ENCODE measurements at places on chromosomes 7 and 10.

DNA sequence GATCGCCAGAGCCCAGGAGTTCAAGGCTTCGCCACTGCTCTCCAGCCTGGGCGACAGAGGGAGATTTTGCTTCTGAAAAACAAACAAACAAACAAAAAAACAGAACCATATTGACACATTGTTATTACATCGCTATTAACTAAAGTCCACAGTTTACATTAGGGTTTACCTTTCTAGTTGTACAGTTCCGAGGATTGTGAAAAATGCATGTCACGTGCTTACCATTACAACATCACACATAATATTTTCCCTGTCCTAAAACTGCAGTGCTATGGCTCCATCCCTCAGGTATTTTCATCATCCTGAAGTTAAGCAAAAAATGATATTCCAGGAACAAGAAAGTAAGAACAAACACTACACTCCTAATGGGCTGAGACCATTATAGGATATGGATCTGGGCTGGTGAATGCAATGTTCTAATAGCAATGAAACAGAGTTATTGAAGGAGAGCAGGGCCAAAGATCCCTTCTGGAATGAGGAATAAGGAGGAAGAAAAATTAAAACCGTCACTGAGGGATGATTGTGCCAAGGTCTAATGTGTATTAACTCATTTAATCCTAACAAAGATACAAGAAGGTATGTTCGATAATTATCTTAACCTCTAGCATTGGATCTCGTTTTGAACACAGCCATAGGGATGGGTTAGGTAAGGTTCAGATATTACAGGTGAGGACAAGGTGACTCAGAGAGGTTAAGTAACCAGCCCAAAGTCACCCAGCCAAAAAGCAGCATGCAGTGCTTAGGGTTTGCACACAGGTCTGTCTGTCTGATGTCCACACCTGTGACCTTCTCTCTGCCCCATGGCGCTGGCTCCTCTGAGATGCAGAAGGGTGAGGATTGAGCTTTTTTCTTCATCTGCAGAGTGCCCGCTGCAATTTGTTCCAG is 14.0 kb upstream of the CUX1 start:
- no peak for DNase-seq

DNA sequence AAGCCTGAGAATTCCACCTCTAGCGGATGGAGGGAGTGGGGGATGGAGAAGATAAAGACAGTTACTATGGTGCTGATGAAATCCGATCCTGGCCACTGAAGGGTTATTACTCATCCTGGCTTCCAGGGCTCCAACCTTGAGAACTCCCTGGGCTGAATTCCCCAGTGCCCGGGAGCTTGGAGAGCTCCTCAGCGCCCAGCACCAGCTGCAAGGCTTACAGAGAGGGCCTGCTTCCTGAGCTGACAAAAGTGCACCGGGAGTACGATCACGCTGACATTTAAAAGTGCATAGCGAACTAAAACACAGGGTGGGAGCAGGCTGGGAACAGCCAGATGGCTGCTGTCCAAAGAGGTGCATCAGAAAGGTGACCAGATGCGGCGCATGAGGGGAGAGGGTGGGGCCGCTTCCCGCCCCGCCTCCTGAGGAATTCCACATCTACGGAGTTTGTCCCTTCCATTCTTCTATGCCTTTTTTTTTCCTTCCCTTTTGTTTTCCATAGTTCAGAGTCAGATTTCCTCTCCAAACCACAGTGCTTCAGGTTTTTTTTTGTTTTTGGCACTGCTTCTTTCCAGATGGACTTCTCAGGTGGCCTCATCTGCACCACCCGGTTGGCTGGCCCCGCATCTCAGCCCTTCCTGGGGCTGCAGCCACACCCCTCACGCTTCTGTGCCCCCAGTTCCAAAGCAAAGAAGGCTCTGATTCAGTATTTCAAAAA is 62.4 kb upstream of the MKRN1 start:
- peak; percentile 76 for DNase-seq

GRCh38 chr7:76054123-76055120 is 6.5 kb downstream of the MDH2 start:
- DNase-seq: no peak

DNA sequence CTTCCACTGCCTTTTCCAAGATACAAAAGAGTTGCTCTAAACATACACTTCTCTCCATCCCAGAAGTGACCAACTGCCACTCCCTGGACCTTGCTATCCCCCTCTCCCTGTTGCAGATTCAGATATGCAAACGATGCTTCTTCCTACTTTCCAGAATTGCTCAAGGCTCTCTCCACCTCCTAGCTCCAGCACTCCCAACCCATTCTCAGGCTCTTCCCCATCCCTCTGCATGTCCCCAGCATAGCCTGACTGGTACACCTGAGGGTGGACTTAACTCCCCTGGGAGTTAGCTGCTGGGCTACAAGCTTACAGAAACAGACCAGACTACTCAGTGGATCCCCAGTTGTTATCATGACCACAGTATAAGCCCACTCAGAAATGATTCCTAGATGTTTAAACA is 27.6 kb downstream of the MKRN1 start:
- no peak for DNase-seq

GRCh38 chr7:90968871-90969270 is 295.4 kb upstream of the FZD1 start:
- DNase-seq: no peak

DNA sequence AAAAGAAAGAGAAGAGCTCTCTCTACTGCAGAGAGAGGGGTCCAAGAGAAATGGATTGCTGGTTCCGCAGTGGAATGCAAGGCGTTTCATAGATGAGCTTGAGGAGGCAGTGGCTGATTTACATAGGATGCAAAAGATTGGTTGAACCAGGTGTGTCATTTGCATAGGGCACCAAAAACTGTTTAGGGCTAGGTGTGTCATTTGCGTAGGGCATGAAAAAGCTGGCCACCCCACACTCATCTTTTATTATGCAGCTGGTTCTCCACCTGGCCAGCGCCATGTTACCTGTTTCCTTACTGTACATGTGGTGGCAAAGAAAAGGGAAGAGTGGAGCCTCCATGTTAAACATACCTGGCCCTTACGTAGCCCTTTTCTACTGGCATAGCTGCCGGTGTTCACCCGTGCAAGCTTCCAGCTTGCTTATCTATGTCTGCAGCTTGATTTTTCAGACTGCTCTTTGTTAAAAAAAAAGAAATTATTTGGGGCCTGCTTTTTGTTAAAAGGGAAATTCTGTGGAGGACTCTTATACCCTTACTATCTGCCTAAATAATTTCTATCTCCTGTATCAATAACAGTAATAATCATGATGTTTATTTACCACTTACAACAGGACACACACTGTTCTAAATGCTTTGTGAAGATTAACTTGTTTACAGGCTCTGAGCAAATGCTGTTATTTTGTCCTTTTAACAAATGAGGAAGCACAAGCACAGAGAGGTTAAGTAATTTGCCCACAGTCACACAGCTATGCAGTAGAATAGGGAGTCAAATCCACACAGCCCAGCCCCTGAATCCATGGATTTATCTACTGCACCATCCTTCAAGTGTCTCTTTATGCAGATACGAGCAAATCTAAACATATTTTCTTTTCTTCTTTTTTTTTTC is 33.3 kb downstream of the CASP7 start:
- no peak for DNase-seq

DNA sequence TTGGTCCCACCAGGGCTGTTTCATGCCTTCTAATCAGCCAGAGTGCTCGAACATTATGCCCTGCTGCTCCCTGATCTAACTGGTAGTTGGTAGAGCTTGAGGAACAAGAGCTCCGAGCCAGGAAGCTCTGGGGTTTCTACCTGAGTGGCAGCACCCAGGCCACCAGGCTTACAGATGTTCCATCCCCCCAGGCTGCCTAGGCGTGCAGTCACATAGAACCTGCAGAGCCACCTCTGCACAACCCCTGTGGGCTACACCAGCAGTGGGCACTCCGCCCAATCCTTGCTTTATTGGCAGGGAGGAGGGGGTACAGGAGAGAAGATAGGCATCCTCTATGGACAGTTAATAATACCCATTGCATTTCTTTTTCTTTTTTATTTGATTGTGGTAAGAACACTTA is 21.8 kb downstream of the MAP3K8 start:
- DNase-seq: no peak

DNA sequence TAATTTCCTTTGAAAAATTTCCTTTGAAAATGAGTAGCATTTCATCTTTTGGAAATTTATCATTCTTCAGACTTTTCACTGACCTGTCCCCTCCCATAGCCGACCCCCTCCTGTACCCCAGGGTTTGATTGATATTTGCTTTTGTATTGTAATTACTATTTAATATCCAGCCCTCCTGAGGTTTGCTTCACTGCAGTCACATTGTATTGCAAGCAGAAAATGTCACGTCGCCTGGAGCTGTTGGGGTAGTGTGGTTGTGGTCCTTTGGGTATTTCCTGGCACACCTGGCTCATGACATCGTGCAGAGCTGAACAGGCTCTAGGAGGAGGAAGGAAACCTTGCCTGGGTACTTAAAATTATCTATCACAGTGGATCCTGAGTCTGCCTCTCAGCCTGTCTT is 116.1 kb downstream of the INSYN2A start:
- DNase-seq: no peak

- DNase-seq: peak; percentile 91
Measured at GRCh38 chr7:32587411-32587948, 92.2 kb downstream of the AVL9 start.

DNA sequence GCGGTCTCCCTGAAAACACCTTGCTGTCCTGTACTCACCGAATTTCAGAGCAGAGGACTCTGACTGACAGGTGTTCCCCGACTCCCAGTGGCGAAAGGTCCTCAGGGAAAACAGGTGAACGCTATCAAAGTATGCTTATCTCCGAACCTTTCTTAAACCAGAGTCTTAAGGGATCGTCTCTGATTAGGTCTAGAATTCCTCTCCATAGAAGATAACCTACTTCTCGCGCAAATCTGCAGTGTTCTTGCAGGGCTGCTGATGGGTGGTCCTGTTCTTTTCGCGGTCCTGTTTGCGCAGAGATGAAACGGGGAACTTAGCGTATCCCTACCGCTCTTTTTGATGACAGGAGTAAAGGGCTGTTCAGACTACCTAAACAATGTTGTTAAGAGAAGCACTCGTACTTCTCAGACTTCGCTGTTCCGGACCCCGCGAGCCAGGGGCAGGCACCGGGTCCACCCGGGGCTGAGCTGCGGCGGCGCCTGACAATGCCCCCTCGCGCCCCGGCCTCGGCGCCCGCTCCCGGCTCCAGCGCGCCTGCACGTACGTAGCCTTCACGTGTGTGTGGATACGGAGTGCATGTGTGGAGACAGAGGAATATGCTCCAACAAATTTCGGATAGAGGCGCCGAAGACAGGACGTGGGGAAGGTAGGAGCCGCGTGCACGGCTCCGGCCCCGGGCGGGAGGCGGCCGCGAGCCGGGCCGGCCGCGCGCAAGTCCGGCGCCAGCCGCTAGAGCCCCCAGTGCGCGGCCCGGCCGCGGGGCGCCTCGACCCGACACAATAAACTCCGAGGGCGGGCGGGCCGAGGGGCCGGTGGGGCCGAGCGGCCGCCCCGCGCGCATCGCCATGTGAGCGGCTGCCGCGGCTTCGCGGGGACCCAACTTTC is 766 bp upstream of the ZMYND11 start:
- no peak for DNase-seq

Measured in GM04503 (cell line).